ENCODE measurements at places on chromosomes 12 and 14.

DNA sequence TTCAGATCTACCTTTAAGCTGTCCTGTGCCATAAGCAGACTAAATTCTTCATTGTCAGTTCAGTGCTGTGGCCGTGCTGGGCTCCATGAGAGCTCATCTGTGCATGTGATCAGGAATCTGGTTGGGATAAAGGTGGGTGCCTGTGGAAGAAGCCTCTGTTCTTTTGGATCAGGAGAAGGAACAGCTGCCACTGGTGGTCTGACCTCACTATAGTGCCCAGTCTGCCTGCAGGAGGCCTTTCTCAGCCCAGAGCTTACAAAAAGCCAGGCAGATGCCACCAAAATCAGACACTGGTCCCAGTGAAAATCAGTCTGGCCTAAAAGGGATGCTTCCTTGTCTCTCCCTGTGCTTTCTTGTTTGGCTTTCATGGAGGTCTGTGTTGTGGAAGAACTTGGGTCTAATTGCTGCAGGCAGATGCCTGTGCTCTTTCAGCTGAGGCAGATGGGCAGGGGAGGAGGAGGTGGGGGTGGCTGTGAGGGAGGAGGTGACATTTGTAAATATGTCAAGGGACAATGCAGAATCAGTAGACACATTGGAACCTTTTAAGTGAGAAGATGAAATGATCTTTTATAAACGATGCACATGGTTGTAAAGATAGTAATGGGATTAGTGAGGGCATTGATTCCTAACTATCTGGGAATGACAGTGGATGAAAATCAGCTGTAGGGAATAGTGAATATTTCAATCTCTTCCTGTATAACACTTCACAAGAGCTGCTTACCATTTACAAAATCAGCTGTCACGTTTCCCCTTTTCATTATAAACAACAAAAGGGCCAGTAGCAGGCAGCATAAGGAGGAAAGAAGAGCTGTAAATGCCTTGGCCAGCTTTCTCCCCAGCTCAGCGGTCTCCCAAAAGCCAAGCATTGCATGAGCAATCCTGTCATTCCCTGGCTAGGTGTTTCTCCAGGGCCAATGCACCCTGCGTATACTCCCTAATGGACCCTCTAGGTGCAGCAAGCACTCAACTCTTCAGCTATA, 44.6 kb downstream of the CACNA2D4 start:
- DNase-seq = no peak

- no peak for DNase-seq
Measured at GRCh38 chr14:34931206-34931605, 51.6 kb upstream of the SRP54 start.

DNA sequence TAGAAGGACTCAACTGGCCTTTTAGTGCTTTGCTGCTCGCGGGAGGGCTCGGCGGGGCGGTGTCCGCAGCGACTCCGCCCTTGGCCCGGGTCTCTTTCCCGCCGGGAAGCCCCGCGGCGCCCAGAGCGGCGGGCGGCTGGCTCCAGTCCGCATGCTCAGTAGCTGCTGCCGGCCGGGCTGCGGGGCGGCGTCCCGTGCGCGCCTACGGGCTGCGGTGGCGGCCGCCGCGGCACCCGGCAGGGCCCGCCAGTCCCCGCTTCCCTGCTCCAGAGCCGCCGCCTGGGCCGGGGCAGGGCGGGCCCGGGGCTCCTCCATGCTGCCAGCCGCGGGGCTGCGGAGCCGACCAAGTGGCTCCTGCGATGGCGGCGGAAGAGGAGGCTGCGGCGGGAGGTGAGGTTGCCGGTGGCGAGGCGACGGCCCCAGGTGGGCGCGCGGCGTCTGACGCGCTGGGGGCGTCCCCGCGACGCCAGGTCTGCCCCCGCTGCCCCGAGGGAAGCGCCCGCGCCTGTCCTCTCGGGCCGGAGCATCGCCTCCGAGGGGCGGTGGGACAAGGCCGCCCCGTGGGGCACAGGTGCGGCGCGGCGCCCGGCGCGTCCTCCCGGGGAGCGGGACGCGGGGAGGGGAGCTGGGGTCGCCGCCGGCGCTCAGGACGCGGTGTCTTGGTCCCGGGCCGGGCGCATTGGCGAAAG, at the start of gene BMAL2:
BMAL2 (plus strand) TSS at position 123 of the 689 bp plus-strand sequence; CDS start at position 360, 237 bp downstream.
- DNase-seq = peak; percentile 91

GRCh38 chr12:13000616-13000924, 505 bp upstream of the HEBP1 start:
- peak; percentile 53 for DNase-seq

GRCh38 chr12:59927032-59927431, 331.2 kb downstream of the SLC16A7 start:
- no peak for DNase-seq

GRCh38 chr14:90803249-90803648, 13.0 kb downstream of the TTC7B start:
- no peak for DNase-seq

DNA sequence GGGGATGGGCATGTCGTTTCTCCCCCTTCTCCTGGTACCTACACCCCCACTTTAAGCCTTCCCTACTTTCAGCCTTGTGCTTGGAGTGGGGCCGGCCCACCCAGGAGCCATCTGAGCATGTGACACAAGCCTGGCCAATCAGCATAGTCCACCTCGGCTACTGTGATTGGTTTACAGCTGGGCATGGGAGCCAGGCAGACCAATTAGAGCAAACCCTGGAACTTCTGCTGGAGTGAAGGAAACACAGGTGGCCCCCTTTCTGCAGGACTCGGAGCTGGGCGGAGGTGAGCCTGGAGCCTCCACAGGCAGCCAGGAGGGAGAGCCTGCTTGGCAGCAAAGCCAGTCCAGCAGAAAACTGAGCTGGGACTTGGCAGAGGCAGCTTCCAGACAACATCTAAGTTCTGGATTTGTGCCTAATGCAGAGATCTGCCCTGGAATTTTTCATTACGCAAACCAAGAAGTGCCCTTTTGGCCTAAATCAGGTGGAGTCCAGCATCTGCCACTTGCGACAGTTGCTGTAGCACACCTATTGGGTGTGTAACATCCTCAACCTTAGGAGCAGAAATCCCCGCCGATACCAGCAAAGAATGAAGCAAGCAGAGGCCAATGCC, 59.5 kb downstream of the SCARB1 start:
- DNase-seq = no peak

- DNase-seq = no peak
Measured at GRCh38 chr12:59823567-59823966, 227.7 kb downstream of the SLC16A7 start.

GRCh38 chr12:27387473-27387872, 54.8 kb downstream of the BMAL2 start:
- no peak for DNase-seq

- DNase-seq = no peak
Measured at GRCh38 chr12:120685522-120685921, 1.4 kb upstream of the MLEC start.

DNA sequence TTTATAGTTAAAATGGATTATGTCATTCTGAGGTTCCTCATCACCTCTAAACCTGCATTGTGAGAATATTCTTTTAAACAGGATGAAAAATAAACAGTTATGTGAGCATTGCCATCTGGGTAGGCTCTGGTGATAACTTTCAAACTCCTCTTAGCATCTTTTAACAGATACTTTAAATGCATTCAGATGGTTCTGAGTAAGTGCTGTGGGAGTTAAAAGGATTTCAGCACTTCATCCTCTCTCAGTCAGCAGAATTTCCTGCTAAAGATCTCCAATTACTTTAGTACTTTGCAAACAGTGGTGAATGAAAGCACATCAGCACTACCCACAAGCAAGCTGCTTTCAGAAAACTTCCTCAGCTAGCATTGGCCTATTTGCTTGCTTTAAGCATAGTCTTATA, 59.3 kb upstream of the TMTC1 start:
- DNase-seq = no peak

DNA sequence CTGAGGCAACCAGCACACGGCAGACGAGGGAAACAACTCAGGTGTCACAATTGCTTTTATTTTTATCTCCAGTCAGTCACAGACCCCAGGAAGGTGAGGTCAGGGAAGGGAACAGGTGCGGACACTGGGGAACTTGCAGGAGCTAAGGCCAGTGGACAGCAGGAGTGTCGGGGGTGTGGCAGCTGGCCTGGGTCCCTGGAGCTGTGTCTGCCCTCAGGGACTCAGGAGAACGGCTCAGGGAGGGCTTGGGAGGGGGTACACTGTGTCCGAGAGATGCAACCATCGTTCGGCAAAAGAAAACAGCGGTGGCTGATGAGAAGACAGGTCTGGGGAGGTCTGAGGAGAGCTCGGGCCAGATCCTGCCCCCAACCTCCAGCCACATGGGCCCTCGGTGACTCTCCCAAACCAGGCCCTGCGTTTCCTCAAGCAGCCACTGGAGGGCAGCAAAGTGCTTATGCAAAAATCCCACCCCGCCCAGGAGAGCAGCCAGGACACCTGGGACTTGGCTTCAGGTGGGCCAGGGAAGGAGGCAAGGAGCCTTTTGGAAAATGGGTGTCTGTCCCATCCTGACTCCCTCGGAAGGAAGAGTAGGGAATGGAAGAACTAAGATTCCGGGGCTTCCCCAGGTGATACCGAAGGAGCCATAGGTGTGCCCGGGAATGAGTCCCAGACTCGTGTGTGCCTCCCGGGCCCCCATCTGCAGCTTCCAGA, 24.1 kb upstream of the BCDIN3D start:
- peak; percentile 62 for DNase-seq

DNA sequence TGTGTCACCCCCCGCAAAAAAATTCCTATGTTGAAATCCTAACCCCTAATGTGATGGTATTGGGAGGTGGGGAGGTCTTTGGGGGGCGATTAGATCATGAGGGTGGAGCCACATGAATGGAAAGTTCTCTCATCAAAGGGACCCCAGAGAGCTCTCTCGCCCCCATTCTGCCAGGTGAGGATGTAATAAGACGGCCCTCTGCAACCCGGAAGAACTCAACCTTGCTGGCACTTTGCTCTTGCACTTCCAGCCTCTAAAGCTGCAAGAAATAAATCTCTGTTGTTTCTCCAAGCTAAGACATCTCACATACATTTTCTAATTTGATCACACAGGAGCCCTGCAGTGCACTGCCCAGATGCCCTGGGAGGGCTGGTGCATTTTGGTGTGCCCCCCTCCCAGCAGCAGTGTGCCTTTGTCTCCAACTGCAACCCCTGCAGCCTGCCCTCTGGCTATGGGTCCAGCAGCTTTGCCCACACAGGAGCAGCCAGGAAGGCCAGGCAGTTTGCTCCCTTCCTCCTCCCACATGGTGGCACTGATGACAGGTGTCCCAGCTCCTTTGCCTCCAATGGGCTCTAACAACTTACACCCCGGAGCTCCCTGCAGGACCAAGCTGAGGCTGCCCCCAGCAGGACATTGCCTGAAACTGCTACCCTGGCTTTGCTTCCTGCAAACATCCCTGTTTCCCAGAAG, 59.3 kb downstream of the C14orf132 start:
- DNase-seq = peak; percentile 81

DNA sequence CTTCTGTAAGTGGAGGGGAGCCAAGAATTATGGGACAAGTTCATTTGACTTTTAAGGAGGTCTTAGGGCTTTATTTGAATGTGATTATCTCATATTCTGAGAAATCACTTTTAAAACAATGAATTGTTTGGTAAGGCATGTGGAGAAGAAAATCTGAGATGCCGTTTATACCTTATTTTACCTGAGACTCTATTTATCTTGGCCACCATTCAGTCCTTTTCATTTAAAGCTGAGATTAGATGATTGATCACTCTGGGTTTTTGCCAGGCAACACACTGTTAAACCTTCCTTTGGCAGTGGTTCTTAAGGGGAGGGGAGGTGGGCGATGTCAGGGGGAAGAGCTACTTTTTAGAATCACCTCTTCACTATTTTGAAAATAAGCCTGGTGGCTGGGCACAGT, 11.4 kb downstream of the CAND1 start:
- DNase-seq = peak; percentile 55

DNA sequence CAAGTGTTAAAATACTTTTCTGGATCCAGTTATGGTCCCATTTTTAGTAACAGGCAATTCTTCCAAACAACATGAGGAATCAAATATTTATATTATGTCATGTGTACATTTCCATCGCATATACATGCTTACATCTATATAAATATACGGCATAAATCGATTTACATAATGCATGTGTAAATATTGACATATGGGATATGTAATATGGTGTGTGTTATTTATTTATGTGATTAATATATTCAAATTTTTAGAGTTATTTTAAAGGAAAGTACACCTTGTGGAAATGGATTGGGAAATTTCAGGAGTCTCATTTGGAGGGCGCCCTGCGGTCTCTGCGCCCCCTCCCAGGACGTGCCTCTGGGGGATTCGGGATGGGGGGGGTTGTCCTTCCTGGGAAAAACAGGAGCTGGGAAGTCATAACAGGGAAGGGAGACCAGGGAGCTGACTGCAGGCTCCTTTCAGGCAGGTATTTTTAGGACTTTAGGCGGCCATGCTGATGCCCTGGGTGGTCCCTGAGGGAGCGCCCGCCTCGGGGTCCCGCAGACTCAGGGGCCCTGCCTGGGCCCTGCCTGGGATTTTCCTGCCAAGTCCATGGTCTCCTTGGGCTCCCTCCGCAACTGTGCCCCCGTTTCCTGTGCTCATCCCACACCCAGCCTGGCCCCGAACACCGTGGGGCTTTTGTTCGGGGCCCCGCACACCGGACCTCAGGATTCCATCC, 82.7 kb upstream of the SFSWAP start:
- DNase-seq = no peak

DNA sequence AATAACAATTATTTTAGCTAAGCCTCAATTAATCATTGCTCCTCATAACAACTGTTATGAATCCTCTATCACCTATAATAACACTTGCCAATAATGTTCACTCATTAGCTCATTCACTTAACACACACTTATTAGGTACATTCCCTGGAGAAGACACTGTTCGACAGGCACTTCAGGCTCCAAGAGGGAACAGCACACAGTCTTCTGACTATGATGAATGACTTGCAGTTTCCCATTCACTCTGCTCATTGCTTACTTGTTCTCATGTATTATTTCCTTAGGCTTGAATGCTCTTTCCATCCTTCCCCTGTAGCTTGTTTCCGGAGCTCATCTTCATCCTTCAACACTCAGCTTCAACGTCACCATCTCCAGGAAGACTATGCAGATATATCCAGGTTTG, 437.3 kb downstream of the TMEM132D start:
- peak; percentile 67 for DNase-seq

DNA sequence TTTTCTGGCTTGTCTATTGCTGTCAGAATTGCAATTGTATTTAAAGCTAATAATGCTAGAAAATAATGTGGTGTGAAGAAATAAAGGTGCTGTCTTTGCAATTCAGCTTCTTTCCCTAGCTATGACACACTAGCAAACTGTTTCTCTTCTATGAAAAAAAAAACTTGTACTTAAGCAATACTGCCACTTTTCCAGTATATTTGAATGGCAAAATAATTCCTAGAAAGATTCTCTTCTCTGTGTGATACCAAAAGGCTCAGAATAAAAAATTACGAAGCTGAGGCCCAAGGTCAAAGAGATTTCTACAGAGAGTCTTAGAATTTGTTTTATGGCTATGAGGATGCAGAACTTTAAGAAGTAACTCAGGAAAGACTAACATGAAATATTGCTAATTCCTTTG, 235.5 kb downstream of the ADAMTS20 start:
- DNase-seq = no peak

GRCh38 chr12:85733221-85733840, 102.9 kb downstream of the RASSF9 start:
- DNase-seq = no peak

All from NCI-H1417 (cell line).